Transverse colon (tissue), 4 donors: ENCODE measurements at places on chromosomes 2 and 18.
A peak's percentile ranks its signal among the peaks of the same experiment; 100 is the strongest.

- no peak for DNase-seq
Observed at GRCh38 chr2:149050188-149050587, 11.7 kb downstream of the LYPD6B start.

GRCh38 chr2:128560718-128561117, 242.1 kb upstream of the HS6ST1 start:
- DNase-seq: no peak

DNA sequence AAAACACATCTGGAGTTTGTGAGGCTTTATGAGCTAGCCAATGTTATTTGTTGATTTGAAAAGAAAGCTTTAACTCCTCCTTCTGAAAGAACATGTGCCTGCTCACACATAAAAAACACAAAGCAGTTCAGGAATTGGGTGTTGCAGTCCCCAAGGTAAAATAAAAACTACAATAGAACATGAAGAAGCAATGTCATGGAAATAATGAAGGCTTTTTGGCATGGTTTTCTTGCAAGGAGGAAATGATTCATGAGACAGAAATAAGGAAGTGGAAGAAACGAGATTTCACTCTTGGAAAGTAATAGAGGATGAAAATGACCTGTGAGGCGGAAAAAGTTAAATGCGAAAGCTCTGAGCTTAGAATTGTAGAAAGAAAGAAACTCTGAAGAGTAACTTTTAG, 81.1 kb downstream of the TRIB2 start:
- DNase-seq: no peak

DNA sequence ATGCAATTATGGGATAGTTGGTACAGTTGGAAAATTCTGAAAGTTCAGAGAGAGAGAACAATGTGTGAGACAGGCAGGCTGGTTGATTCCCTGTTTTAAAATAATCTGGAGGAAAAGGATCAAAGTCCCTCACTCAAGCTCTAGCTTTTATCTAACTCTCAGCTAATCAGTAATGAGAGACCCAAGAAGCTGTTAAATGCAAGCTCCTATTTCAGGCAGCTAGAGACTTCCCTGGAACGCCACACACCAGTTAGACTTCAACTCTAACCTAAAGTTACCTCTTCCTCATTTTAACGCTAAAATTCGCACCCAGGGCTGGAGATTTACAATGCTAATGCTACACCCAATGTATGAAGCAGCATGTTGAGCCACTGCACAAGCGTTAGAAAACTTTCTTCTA, 243.1 kb downstream of the EN1 start:
- DNase-seq: no peak

DNA sequence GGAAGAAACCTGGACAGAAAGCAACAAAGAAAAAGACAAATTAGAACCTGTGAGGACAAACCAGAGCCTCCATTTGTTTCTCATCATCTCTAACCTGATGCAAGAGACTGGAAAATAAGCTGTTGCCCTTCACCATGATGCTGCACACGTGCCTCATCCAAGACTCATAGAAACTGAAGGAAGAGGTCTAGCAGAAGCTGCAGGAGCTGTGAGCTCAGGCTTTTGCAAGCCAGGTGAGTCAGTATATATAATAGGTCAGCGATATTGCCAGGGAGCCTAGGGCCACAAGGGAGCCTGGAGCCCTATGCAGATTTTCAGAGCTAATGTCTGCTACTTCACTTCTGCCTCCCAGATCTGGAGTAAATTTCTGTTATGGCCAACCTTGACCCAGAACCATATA, 163.1 kb downstream of the LNPK start:
- no peak for DNase-seq

GRCh38 chr18:63271881-63272299, 47.7 kb downstream of the BCL2 start:
- DNase-seq: no peak

DNA sequence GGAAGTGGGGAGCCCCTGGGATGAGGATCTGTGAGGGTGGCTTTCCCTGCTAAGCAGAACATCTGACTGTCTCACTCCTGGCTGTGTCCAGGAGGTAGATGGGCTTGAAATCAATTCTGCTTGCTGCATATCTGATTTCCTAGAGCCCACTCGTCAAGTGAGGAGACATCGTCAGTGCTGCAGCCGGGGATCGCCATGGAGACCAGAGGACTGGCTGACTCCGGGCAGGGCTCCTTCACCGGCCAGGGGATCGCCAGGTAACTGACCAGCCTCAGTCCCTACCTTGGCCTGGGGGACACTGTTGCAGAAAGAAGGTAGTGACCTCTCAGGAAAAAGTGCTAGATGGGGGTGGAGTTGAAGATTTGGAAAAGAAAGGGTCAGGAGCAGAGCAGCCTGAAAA, 31.3 kb downstream of the CNGA3 start:
- no peak for DNase-seq

DNA sequence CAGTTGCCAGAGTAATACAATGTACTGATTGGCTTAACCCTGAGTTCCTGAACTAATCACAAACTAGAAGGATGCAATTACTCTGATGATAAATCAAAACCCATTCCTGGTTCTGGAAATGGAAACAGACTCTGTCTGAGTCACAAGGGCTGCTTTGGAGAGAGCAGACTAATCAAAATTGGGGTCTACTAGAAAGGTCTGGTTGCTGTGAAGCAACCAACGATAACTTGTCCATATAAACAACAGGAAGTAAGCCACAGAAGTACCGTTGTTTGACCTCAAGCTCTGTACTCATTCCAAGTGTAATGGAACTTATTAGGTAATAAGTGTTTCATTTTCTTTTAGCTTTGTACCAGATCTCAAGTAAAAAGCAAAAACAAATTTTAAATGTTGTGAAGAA, 49.7 kb downstream of the RASGRP3 start:
- no peak for DNase-seq

DNA sequence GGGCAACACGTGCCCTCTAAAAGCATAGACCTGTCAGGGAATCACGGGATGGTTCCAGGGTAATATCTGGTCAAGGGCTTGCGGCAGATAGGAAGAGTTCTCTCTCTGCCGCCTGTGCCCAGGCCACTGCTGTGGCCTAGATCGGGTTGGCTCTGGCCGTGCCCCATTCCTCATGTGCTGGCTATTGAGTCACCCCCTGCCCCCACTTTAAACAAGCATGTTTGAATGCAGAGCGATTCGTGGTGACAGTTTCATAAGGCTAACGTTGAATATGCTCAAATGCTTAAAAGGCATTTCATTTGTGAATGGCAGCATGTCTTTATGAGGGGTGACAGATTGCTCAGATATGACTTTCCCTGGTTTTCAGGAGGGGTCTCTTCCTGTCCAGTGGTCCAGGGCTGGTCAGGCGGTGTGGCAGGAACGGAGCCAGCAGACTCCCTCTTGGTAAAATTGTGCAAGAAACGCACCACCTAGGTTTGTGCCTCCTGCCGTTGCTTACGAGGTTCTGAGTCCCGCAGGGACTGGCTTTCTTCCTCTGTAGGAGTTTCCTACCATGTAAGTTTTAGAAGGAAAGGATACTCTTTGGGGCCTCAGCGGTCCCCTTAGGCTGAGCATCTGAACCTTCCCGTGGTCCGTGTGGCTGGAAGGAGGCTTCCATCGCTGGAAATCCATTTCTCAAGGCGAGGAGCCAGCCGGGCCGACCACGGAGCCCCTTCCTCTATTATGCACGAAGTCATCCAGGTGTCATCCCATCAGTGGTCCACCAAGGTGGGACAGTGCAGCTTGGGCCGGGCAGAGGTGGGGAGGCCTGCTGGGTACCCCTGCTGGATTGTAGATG, 50.2 kb downstream of the AGAP1 start:
- DNase-seq: peak; percentile 6

DNA sequence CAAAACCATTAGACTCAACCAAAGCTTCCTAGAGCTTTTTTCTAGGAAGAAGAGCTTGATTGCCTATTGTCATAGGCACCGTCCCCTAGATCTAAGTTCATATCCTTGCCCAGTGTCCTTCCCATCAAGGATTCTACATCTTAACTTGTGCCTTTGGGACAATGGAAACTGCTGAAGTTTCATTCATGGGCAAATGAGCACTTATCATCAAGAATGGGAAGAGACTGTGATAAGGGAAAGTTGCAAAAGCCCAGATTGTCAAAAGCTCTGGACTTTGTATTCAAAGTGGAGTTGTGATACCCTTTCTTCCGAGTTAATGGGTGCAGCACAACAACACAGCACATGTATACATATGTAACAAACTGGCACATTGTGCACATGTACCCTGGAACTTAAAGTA, 503.0 kb upstream of the KLHL29 start:
- DNase-seq: no peak

DNA sequence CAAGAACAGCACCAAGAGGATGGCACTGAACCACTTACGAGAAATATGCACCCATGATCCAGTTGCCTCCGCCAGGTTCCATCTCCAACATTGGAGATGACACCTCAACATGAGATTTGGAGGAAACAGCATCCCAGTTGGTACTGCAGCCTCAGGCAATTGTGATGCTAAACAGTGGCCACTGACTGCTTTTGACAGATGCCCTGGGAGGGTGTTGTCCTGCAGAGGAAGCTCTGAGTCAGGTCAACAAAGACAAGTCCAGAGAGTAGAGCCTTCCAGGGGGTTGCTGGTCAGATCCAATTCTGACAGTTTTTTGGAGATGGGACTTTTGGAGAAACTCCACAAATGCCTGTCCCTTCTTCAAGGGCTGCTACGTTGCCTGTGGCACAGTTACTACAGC, 82.4 kb downstream of the SNTG2 start:
- no peak for DNase-seq

- no peak for DNase-seq
Observed at GRCh38 chr2:70982971-70983370, 4.5 kb downstream of the ANKRD53 start.

- no peak for DNase-seq
Observed at GRCh38 chr18:74456017-74456348, 1.1 kb downstream of the DIPK1C start.

DNA sequence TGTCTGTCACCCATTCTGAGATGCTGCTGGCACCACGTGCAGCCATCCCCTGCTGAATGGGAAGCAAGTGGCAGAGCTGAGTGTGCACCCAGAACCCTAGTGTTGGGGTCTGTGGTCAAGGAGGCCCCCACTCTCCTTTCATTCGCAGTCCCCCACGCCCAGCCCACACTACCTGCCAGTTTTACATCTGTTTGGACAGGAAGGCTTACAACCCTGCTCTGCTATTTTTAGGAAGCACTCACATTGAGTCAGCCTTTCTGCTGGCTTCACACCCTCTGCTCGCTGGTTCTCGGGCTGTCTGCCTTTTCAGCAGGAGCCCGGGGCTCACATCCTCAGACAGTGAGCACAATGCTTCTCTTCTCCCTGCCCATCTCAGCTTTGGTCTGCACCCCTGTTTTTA, 10.7 kb upstream of the ADCY3 start:
- no peak for DNase-seq

- DNase-seq: no peak
Observed at GRCh38 chr18:72089432-72089831, 454.7 kb downstream of the CBLN2 start.

GRCh38 chr2:191578031-191578430, 99.9 kb upstream of the NABP1 start:
- DNase-seq: no peak

DNA sequence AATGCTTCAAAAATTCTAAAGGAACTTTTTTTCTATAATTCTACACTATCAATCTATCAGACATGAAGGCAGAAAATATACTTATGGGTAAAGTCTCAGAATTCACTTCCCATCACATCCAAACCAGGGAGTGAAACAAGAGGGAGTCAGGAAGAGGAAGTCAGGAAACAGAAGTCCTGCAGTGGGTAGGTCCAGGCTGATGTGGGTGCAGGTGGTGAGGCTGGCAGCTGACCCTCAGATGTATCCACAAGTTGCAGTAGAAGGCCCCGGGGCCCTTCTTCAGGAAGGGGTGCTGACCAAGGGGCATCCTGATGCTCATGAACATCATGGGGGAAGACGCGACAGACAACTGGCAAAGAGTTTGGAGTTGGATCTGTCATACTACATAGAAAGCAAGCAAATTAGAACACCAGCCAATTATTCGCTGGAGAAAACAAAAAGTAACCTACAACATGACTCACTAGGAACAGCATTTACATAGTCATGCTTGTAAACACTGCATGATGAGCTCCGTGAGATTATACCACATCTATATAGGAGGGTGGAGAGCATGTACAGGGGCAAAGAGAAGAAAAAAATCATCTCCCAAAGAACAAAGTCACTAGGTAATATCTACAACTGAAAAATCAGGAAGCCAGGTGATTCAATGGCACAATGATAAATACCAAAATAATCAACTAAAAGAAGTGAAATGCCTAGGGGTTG, 4.2 kb downstream of the UXS1 start:
- no peak for DNase-seq

DNA sequence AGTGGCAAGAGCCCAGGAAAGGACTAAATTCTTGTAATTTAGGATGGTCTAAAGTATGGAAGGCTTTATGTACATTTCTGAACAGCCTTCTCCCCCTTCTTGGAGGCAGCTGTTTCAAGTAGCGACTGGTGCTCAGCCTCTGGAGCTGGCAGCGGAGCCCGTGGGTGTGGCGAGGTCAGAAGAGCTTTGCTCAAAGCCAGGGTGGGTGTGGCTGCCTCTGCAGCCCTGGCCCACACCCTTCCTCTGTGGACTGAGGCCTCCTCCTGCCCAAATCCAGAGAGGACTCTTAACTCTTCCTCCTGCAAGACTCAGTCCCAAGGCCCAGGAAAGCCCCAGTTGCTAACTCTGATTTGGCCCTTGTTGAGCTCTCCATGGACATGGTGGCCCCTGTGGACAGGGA, 202.1 kb upstream of the REV1 start:
- peak; percentile 15 for DNase-seq

DNA sequence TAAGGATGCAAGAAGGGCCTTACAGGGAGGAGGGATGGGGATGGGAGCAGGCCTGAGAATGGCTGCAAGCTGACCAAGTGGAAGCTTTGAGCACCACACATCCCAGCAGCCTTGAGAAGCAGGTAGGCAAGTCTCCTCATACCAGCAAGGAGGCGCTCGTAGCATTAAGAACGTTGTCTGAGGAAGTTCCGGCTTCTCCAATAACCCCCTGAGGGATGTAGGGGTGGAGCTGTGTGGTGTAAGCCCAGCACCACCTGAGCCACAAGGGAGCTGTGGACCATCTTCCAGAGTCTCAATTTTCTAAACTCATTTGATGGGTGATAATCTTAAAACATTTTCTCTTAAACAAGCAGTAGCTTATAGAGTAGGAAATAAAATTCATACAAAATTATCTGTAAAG, 50.6 kb downstream of the ST3GAL5 start:
- no peak for DNase-seq

DNA sequence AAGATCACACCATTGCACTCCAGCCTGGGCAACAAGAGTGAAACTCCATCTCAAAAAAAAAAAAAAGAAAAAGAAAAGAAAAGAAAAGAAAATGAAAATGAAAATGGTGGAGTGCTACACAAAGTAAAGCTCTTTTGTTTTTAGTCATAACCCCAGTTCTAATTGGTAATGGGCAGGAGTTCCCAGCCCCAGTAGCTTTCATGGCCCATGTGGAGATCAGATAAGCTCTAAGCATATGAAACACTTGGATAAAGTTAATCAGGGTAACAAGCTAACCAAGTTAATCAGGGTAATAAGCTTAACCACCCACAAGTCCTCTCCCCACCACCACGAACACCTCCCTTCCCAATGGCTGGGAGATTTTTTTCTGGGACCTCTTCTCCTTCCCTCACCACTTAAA, 240.8 kb downstream of the BCL11A start:
- no peak for DNase-seq
